ENCODE measurements at places on chromosomes 2 and 18.

DNA sequence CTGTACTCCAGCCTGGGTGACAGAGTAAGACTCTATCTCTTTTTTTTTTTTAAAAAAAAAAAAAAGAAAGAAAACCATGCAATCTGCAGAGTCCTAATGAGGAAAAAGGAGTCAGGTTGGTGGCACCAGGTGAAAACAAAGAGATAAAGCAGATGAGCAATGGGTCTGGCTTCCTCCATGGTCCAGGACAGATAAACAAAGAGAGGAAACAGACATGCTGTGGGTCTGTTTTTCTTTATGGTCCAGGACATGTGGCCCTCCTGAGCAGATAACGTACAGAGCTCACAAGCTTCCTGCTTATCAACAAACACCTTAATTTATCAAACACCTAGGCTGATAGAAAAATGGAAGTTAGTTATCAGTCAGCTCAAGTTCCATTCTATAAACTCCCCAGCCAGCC is 24.4 kb upstream of the TUBB6 start:
- DNase-seq: no peak

DNA sequence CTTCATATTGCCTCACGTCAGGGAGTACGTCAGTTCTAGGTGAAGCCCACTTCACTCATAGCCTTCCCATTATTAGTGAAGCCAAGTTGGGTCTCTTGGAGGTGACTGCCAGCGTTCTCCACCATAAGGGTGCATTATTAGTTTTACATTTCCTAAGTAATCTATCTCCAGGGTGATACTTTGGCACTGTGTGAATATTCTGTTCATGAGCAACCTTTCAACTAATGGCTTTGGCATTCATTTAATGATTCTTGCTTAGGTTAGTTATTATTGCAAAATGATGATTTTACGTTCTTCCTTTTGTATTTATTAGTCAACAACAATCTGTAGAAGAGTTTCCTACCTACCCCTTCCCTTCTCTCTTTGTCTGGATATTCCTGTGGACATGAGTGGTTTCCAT is 97.5 kb downstream of the MAP4K4 start:
- no peak for DNase-seq

GRCh38 chr2:320561-320960 is 32.7 kb upstream of the ALKAL2 start:
- DNase-seq: no peak

DNA sequence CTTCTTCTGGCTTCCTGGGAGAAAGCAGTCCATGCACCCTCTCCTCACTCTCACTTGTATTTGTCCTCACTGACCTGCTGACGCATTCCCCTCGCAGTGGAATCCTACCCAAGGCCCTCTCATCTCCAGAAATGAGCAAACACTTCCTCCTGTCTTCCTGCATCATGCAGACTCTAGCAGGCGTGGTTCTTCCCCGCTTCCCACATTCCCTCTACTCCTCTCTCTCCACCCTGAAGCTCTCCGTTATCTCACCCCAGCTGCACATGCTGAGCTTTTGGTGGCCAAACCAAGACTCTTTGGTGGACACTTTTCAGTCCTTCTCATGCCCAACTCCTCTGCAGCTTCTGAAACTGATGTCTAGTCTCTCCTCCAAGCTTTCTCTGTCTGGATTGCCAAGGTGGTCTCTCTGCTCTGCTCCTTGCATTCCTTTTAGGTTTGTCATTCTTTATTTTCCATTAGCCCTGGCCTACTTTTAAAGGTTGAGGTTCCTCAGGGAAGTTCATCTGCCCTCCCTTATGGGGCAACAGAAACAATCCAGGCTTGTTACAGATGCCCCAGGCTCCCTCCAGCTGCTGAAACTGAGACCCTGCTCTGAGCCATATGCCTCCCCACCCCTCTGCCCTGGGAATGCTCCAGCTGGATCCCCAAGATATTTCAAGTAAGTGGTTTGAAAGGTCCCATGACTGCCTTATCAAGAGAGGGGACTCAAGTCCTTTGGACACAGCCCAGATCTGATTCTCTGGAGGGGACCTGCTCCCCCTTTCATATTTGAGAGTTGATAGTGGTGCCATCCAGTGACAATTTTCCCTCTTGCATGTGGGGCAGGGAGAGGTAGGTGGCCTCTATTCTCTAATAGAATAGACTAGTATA is 835 bp upstream of the IL18RAP start:
- no peak for DNase-seq

GRCh38 chr18:73110307-73110706 is 242.5 kb upstream of the NETO1 start:
- DNase-seq: no peak

- peak; percentile 43 for DNase-seq
These were observed 157.1 kb downstream of the BCL2 start for GRCh38 chr18:63162271-63163014.

DNA sequence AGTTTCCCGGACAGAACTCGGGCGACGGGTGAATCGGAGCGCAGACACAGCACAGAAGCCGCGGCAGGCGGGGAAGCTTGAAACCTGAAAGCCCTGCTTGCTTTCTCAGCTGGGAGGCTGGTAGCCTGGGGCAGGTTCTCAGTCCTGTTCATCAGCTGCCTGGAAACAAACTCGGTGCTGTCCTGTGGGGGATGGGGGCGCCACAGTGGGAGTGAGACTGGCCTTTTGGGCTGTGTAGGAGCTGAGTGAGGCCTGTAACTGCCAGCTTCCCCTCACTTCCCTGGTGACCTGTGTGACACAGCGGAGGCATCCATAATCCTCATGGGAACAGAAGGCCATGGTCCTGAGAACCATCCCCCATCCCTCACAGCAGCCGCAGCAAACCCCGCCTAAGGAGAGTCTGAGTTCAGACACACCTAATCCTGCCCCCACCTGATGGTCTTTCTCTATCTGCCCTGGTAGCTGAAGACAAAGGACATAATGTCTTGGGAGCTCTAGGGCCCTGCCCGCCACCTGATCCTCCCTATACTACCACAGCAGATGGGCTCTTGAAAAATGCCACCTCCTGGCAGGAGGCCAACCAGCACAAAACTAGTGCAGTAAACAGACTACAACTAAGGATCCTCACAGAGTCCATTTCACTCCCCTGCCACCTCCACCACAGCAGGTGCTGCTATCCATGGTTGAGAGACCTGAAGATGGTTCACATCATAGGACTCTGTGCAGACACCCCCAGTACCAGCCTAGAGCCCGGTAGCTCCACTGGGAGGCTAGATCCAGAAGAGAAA is 52.7 kb upstream of the LDLRAD4 start:
- no peak for DNase-seq

- no peak for DNase-seq
These were observed 2.9 kb upstream of the DLX2 start for GRCh38 chr2:172105471-172106107.

GRCh38 chr2:181683518-181684453 is 3.5 kb upstream of the NEUROD1 start:
- DNase-seq: no peak

GRCh38 chr18:57980573-57981307 is 63.3 kb upstream of the NEDD4L start:
- no peak for DNase-seq

- DNase-seq: no peak
These were observed 174.7 kb downstream of the DNER start for GRCh38 chr2:229539628-229540027.

- no peak for DNase-seq
These were observed 63.9 kb upstream of the SMIM21 start for GRCh38 chr18:75491361-75491760.
